ENCODE measurements at places on chromosomes 7 and 10. TPM values are rescaled to one million over a fixed set of nuclear protein-coding genes. Genes with fewer than 3 reads are reported as not detected.

Gene INMT
- total RNA-seq = 212 TPM

Gene THSD7A
- 6.2 TPM for total RNA-seq

Gene RTKN2
- not detected for total RNA-seq

Gene IL6
- total RNA-seq = not detected

DNA sequence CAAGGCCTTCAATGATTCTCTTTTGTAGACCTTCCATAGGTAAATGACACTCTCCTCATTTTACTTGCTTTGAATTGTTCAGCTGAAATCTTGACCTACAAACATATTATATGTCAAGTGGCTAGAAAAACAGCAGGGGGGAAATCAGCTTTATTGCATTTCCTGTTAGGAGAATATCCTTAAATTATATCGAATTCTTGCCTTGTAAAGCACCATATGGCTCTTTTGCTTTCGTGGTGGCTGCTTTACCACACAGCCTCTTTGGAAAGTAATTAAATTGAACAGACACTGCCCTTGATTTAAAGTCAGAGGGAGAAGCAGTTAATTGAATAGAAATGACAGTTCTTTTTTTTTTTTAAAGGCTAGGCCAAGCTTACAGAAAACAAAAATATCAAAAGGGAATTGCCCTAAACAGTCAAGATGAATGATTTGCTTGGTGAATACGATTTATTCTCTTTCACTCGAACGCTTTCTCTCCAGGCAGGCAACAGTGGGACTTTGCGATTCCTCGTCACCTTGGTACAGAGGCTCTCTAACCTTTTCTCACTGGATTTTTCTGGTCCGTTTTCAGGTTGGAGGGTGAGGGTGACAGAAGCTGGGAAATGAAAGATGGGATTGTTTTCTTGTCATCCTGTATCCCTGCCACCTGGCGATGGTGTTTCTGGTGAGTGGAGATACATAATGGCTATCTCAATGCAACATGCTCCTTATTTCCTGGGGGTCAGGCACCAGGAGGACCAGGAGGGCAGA lies 126.0 kb downstream of the GATA3 start:
- no peak for ATAC-seq

Gene AKR1C3
- 21.1 TPM for total RNA-seq

GRCh38 chr7:512146-512510 lies 7.5 kb downstream of the PDGFA start:
- ATAC-seq = no peak

DNA sequence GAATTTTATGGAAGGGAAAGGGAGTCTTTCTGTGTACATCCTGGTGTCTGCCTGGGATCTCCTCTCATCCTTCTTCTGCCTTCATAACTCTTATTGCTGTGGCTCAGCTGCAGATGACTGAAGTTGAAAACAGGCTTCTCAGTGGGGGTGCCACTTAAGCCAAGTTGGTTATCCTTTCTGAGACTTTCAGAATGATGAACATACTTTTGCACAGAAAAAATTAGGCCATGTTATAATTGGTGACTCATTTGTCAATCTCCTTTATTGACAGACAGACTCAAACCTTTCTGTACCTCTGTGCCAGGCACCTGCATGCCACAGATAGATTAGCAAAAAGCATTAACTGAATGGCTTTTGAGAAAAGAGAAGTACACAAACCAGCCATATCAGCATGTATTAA lies 430.3 kb downstream of the SORCS1 start:
- ATAC-seq = no peak
